ENCODE measurements at places on chromosomes 2 and 18. TPM values are rescaled to one million over a fixed set of nuclear protein-coding genes. Genes with fewer than 3 reads are reported as not detected.
A peak's percentile ranks its signal among the peaks of the same experiment; 100 is the strongest.

The VSNL1 gene
- 54.5 TPM for total RNA-seq

The RAX gene
- 78.1 TPM for total RNA-seq

DNA sequence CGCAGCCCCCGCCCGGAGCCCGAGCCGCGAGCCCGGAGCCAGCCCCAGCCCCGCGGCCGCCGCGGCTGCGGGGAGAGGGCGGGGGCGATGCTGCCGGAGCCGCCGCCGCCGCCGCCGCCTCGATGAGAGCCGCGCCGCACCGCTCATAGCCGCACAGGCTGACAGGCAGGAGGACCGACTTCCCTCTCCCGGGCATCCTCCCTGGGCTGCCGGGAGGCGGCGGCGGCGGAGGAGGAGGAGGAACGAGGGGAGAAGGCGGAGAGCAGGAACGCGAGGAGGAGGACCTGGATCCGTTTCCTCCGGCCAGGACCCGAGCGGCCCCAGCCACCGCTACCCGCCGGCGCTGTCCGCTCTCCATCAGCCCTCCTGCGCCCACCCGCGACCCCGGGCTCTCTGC is 370 bp downstream of the KLHL29 start:
- H3K4me3 ChIP-seq, result peak overlapping the region; percentile 65
- H3K27ac ChIP-seq, result no peak overlapping the region
- no peaks in the 10 kb centered on the region for H3K36me3 ChIP-seq
- peak; percentile 76 for DNase-seq

DNA sequence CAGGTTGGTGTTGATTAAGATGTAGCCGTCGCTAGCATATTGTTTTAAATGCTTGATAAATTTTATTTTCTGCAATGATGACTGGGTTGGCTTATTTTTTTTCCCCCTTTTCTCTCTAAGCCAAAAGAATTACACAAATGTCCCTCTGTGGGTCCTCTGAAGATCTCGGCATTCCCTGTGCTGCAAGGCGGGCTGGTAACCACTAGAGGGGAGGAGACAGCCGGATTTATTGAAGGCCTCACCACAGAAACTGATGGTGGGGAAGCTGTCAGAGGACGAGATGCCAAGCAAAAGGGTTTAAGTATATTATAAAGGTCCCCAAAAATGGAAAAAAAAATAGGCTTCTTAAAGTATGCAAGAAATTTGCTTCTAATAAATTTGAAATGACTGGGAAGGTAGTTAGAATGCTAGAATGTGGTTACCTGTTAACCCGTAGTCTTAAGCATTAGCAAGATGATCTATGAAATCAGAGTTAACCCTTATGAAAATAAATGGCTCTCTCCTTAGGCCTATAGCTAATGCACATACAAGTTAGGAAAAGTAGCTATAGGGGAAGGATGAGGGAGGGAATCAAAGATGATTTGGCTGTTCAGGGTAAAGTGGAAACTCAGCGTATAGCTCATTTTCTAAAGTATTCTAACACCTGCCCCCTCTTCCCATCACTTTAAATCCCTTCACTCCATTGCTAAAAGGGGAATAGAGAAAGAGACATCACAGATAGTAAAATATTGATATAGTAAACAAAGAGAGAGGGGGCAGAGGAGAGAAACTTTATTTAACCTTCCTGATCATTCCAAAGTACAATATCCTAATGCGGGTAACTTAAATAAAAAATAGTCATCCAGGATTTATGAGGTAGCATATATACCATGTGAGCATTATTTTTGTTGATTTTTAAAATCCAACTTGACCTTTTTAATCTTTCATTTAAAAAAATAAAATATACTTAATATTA is 894.5 kb upstream of the POU3F3 start:
- no peaks in the 10 kb centered on the region for H3K27me3 ChIP-seq
- no peak overlapping the region for H3K4me3 ChIP-seq
- peak; percentile 76 for DNase-seq
- no peaks in the 10 kb centered on the region for H3K4me1 ChIP-seq
- no peak overlapping the region for H3K27ac ChIP-seq

GRCh38 chr2:175730050-175730449 is 272.0 kb downstream of the LNPK start:
- no peak overlapping the region for H3K4me3 ChIP-seq
- no peaks in the 10 kb centered on the region for H3K36me3 ChIP-seq
- peaks cover 8% of the 10 kb centered on the region for H3K4me1 ChIP-seq
- no peaks in the 10 kb centered on the region for H3K27me3 ChIP-seq
- H3K27ac ChIP-seq, result no peak overlapping the region
- no peak for DNase-seq

- no peaks in the 10 kb centered on the region for H3K36me3 ChIP-seq
- no peaks in the 10 kb centered on the region for H3K27me3 ChIP-seq
- no peak overlapping the region for H3K27ac ChIP-seq
- DNase-seq, result no peak
Measured at GRCh38 chr2:165745916-165746315, 48.1 kb downstream of the GALNT3 start.

The EFEMP1 gene
- 25.5 TPM for total RNA-seq

- H3K4me1 ChIP-seq, result peaks cover 9% of the 10 kb centered on the region
- H3K4me3 ChIP-seq, result no peak overlapping the region
- no peaks in the 10 kb centered on the region for H3K27me3 ChIP-seq
- no peaks in the 10 kb centered on the region for H3K36me3 ChIP-seq
- no peak overlapping the region for H3K27ac ChIP-seq
Measured at GRCh38 chr2:109694190-109694589, 80.0 kb downstream of the SOWAHC start.

GRCh38 chr2:197158591-197159550 is 151.7 kb downstream of the ANKRD44 start:
- H3K36me3 ChIP-seq, result no peaks in the 10 kb centered on the region
- no peak overlapping the region for H3K4me3 ChIP-seq
- no peaks in the 10 kb centered on the region for H3K27me3 ChIP-seq
- H3K27ac ChIP-seq, result no peak overlapping the region

GRCh38 chr2:181074457-181074856 is 94.1 kb downstream of the UBE2E3 start:
- H3K4me3 ChIP-seq, result no peak overlapping the region
- H3K27me3 ChIP-seq, result no peaks in the 10 kb centered on the region
- DNase-seq, result no peak
- H3K27ac ChIP-seq, result no peak overlapping the region
- no peaks in the 10 kb centered on the region for H3K4me1 ChIP-seq

GRCh38 chr2:225310745-225311144 is 88.8 kb upstream of the NYAP2 start:
- no peak overlapping the region for H3K4me3 ChIP-seq
- no peak for DNase-seq
- no peaks in the 10 kb centered on the region for H3K36me3 ChIP-seq
- H3K27me3 ChIP-seq, result no peaks in the 10 kb centered on the region
- no peaks in the 10 kb centered on the region for H3K4me1 ChIP-seq
- no peak overlapping the region for H3K27ac ChIP-seq

DNA sequence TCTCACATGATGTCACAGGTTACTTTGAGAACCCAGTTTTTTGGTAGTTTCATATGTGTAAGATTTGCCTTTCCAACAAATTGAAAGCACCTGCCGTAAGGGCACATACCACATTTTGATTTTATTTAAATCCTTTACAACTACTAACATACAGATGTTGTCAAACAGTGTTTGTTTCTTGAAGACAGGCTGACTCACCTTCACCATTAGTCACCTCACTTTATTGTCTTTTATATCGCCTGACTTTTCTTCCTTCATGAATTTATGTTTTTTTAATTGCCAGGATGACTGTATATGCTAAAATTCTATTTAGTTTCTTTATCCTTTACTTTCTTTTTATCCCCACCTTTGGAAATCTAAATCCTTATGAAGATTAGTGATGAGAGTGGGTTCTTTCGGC is 886.7 kb downstream of the SUCLG1 start:
- no peak for DNase-seq
- H3K36me3 ChIP-seq, result no peaks in the 10 kb centered on the region
- no peak overlapping the region for H3K27ac ChIP-seq
- H3K4me3 ChIP-seq, result no peak overlapping the region
- H3K4me1 ChIP-seq, result peaks cover 7% of the 10 kb centered on the region

The LBX2 gene
- 0.12 TPM for total RNA-seq

The GLB1L gene
- 7.2 TPM for total RNA-seq

GRCh38 chr2:232250246-232251175 is 128.0 kb upstream of the ALPP start:
- no peaks in the 10 kb centered on the region for H3K36me3 ChIP-seq
- H3K4me1 ChIP-seq, result no peaks in the 10 kb centered on the region
- H3K27me3 ChIP-seq, result no peaks in the 10 kb centered on the region
- H3K27ac ChIP-seq, result no peak overlapping the region
- no peak for DNase-seq
